HT1080 (cell line): ENCODE measurements at places on chromosomes 6 and 20. TPM values are rescaled to one million over a fixed set of nuclear protein-coding genes. Genes with fewer than 3 reads are reported as not detected.

Gene RAET1L
- not detected in 2 replicates for total RNA-seq

Gene CENPW
- 28.5 TPM in 2 replicates for total RNA-seq

DNA sequence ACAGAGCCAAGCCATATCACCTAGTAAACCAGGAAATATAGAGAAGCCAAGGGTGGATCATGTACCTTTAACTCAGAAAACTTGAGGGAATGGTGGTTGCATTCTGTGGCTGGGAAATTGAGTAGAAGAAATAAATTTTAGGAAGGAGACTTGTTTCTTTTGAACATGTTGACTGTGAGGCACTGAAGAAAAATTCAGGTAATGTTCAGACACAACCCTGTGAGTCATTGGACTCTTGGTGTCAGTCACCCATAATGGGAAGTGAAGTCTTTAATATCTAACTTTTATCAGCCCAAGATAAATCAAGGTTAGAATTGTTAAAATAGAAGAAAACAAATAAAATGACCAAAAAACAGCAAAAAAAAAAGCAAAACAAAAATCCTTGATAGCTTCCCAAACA, 98.8 kb upstream of the GRIK2 start:
- DNase-seq = peak; percentile 5

DNA sequence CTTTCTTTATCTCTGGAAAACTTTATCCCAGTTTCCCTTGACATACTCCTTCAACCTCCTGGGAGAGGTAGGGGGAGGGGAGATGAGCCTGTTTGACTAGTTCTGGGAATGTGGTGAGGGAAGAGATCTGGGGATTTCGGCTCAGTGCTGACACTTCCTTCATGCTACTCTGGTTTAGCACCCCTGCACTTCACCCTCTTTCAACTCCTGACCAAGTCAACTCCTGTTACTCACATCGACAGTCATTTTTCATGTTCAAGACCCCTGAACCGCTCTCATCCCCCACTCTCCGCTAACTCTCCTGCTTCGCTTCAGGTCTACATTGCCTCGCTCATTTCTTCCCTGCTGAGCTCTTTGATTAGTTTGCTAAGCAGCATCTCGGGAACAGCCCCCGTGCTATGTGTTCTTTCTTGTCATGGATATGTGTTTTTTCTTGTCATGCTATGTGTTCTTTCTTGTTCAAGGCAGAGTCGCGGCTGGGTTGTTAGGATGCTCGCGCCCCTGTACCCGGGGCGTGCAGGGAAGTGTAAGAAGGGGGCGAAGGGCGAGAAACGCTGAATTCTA, 16.6 kb upstream of the TRIM27 start:
- DNase-seq = peak; percentile 63

DNA sequence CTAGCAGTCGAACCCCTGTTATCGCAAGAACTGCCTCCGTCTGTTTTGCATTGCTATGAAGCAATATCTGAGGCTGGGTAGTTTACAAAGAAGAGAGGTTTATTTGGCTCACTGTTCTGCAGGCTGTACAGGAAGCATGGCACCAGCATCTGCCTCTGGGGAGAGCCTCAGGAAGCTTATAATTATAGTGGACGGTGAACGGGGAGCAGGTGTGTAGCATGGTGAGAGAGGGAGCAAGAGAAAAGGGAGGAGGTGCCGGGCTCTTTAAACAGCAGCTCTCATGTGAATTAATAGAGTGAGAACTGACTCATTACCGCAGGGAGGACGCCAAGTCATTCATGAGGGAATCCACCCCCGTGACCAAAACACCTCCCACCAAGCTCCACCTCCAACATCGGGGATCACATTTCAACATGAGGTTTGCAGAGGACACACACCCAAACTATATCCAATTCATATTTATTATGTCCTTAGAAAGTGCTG, 172.6 kb upstream of the KCNG1 start:
- DNase-seq = peak; percentile 80

GRCh38 chr6:56366141-56366852, 118.9 kb upstream of the COL21A1 start:
- no peak for DNase-seq

GRCh38 chr6:37485291-37485702, 14.4 kb downstream of the CCDC167 start:
- DNase-seq = no peak

GRCh38 chr6:6712449-6713403, 124.2 kb downstream of the LY86 start:
- peak; percentile 83 for DNase-seq
